ENCODE measurements at places on chromosomes 4 and X.
A peak's percentile ranks its signal among the peaks of the same experiment; 100 is the strongest.

GRCh38 chr4:14249226-14249625 is 621.7 kb upstream of the BOD1L1 start:
- no peak for DNase-seq

DNA sequence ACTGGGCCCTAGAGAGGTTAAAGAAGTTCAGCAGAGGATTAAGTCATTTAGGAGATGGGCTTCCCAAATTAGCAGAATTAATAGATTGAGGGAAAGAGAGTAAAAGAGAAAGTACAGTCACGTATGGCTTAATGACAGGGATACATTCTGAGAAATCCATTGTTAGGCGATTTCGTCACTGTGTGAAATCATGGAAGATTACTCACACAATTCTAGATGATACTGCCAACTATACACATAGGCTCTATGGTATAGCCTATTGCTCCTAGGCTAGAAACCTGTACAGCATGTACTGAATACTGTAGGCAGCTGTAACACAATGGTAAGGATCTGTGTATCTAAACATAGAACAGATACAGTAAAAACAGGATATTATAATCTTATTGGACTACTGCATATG is 180.6 kb downstream of the RNF150 start:
- no peak for DNase-seq

DNA sequence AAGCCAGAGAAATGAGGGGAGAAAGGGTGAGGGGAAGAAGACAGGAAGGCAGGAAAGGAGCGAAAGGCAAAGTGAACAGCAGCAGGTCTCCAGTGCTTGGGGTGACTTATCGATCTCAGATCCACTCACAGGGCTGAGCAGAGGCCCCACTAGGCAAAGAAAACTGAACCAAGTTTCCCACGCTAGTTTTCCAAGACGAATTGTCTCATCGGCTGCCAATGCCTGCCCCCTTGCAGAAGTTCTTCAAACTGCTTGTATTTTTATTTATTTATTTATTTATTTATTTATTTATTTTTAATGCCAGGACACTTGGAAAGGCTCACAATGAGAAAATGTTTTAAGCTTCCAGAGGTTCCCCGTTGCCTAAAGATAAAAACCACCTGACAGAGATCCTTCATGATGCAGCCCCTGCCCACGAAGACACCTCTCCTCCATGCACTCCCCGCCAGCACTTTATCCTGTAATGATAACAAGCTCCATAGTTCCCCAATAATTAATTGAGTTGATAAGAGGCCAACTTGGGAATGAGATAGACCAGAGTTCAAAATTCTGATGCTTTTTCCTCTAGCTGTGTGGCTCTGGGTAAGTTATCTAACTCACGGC is 43.2 kb downstream of the QDPR start:
- DNase-seq: peak; percentile 41

- DNase-seq: no peak
Measured at GRCh38 chr4:74375824-74376426, 11.0 kb downstream of the EREG start.

- peak; percentile 32 for DNase-seq
Measured at GRCh38 chr4:154854362-154854761, 73.3 kb downstream of the RBM46 start.

- DNase-seq: peak; percentile 9
Measured at GRCh38 chrX:56219700-56220099, 12.5 kb upstream of the KLF8 start.

GRCh38 chr4:174388461-174389145 is 104.9 kb downstream of the CEP44 start:
- no peak for DNase-seq

DNA sequence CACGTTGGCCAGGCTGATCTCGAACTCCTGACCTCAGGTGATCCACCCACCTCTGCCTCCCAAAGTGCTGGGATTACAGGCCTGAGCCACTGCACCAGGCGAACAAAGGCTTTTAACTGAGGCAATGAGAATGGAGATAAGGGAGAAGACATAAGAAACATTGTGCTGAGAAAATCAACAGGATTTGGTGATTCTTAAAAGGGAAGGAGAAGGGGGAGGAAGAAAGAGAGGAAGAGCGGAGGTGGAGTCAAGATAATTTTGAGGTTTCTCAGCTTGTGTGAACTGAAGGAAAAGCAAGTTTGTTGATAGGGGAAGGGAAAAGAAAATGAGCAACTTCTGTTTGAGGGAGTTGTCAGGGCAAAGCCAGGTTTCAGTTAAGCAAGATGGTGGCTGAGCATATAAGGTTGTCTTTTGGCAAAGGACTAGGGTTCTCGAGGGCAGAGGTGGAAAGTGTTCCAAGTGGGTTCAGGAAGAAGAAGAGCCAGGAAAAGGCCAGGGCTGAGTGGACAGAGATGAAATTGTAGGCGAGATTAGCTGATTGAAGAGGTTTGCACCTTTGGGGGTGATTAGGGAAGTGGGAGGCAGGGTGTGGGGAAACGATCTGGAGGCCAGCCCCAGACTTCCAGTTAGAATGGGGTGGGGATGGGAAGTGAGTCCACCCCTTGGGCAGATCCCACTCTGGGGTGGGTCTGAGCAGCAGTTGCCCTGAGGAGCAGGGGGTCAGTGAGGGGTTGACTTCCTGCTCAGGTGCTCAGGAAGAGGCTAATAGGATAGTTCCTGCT is 7.8 kb downstream of the DOCK11 start:
- no peak for DNase-seq

GRCh38 chrX:19791562-19791961 is 95.8 kb downstream of the SH3KBP1 start:
- DNase-seq: no peak

GRCh38 chr4:26239801-26240200 is 81.0 kb upstream of the RBPJ start:
- DNase-seq: no peak

GRCh38 chrX:109274806-109275205 is 207.1 kb downstream of the GUCY2F start:
- no peak for DNase-seq

GRCh38 chr4:80619070-80619674 is 283.6 kb downstream of the CFAP299 start:
- DNase-seq: peak; percentile 56

DNA sequence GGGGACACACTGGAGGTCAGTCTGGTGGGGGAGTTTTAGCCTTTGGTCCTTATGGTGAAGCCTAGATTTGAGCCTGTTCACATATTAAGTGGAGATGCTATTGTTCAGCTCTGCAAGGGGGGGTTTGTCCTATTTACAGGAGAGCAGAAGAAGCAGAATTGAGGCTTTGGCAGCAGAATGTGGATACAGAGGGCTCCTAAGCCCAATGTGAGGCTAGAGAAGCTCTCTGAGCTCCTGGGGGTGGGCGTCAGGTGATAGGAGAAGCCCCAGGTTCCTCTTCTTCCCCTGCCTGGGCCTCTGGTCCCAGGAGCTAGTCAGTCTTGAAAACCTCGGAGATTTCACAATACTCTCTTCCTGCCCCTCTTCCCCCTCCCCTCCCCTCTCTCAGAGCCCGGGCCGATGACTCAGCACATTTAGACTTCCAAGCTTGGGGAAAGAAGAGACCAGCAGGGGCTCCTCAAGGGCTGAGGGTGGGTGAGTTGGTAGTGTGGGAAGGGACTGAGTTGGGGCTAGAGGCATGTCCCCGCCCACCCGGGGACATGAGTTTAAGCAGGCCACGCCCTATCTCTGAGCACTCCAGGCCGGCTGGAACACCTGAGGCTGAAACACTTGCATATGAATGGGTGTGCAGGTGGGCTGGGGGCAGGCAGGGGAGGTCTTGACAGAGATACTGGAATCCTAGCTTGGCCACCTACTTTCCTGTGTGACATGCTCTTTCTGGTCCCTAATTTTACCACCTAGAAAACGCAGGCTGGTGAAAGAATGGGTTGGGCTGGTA is 3.4 kb downstream of the TFE3 start:
- peak; percentile 40 for DNase-seq

DNA sequence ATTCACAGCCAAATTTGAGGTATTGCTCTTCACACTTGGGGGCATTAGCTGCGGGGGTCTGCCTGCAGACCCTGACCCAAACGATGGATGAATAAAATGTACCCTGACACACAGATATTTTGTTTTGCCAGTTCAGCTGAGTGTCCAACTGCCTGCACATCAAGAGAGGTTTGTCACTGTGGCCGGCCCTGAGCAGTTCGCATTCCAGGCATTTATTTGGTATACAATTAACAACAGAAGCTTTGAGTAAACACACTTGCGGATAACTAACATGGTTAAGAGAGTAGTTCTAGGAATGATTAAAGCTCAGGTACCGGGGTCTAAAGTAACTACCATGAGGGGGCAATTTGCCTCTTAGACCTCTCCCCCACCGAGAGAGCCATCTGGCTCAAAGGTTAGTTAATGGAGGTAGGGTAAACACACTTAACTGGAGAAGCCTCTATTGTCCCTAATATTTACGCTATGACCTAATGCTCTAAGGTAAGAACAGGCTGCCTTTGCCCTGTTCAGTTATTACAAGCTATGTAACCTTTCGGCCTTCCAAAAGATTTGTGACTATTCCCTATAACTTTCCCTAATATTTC is 162.0 kb downstream of the SNCA start:
- no peak for DNase-seq

DNA sequence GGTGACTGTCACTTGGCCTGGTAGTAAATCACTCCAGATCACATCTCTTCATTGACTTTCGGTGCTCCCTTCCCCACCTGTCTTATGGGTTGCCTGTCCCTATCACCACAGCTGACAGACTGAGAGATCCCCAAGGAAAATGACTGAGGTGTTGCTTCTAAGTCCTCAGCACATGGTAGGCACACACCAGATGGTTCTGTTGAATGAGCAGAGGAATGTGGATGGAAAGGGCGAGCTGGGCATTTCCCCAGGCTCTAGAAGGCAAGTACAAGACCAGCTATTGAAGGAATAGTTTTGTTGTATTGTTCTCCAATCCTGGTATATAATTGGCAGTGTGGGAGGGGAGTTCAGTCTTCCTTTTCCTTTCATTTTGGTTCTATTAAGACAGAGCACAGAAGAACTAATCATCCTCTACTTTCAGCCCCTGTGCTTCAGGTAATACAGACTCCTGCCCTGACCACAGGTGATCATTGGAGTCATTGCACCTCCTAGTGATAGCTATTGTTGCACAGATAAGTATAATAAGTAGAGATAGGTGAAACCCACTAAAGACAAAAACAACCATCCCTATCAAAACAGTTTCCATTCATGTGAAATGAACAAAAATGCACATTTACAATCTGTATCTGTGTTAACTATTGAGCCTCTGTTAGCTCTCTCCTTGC is 158.6 kb downstream of the TRAM1L1 start:
- DNase-seq: no peak

GRCh38 chrX:7500386-7500785 is 342.6 kb upstream of the VCX start:
- DNase-seq: no peak

- DNase-seq: no peak
Measured at GRCh38 chr4:71081192-71081591, 87.7 kb downstream of the DCK start.

- no peak for DNase-seq
Measured at GRCh38 chr4:74772106-74772505, 22.2 kb downstream of the BTC start.

GRCh38 chr4:48261281-48261680 is 8.4 kb downstream of the TEC start:
- DNase-seq: no peak

DNA sequence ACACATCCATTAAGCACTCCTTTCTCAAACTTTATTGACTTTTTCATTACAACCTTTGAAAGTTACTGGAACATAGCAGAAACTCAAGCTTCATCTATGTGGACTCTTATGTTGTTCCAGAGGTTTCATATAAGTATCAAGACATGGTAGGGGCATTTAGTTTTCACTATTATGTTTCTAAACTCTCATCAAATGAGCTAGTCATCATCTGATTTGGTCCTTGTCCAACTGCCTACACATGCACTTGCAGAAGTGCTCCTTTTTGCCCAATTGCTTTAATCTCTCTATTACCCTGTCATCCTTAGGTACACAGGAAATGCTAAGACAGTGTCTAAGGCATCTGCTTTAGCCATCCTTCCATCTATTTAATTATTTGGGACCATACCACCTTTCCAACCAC is 42.2 kb upstream of the EPGN start:
- no peak for DNase-seq

- no peak for DNase-seq
Measured at GRCh38 chr4:168734703-168735678, 238.1 kb downstream of the PALLD start.

DNA sequence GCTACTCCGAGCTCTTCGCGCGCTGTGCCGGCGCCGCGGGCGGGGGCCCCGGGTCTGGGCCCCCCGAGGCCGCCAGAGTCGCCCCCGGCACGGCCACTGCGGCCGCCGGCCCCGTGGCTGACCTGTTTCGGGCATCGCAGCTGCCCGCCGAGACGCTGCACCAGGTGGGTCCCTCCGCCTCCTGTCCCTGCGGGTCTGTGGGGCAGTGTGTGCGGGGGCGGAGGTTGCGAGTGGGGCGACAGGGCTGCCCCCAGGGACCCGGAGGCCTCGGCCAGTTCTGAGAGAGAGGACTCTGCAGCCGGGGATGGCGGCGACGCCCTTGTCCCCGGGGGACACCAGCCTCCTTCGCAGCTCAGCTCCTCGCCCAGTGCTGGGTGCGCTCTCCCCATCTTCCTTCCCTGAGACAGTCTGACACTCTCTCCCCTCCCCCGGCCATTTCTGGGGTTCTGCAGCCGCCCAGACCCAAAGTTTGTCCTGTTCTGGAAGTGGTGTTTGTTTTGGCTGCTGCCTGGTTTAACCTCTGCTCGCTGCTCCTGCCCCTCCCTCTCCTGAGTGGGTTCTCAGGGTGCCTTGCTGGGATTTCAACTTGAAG is 609 bp downstream of the REPS2 start:
- DNase-seq: no peak

- no peak for DNase-seq
Measured at GRCh38 chr4:100087743-100088142, 102.5 kb downstream of the DDIT4L start.

GRCh38 chr4:26692014-26692726 is 108.3 kb downstream of the TBC1D19 start:
- DNase-seq: no peak

DNA sequence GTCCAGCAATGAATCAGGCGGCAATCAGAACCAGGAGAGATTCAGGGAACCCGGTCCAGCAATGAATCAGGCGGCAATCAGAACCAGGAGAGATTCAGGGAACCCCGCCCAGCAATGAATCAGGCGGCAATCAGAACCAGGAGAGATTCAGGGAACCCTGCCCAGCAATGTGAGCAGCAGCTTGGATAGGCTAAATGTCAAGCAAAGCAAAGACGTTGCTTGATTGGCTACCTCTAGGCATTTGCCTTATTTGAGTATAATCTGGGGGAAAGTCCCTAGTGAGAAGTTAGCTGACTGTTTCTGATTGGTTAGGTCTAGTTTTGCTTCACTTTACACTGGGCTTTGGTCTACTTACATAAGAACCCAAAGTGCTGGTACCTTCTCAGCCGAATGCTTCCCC is 1212.2 kb upstream of the TENM3 start:
- no peak for DNase-seq

DNA sequence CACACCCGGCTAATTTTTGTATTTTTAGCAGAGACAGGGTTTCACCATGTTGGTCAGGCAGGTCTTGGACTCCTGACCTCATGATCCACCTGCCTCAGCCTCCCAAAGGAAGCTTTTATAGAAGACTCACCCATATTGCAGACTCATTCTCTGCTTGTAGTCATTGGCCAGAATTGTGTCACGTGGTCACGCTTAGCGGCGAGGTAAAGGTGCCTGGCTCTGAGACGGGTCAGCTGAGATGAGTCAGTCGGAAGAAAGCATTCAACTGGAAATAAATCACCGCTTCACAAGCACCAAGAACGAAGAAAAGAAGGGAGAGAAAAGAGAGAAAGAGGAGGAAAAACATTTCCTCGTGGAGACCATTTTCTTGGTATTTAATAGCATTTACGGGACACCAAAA is 218.8 kb upstream of the NOCT start:
- DNase-seq: no peak

All from NAMALWA (cell line).